ENCODE measurements at places on chromosomes 3 and 15. TPM values are rescaled to one million over a fixed set of nuclear protein-coding genes. Genes with fewer than 3 reads are reported as not detected.

DNA sequence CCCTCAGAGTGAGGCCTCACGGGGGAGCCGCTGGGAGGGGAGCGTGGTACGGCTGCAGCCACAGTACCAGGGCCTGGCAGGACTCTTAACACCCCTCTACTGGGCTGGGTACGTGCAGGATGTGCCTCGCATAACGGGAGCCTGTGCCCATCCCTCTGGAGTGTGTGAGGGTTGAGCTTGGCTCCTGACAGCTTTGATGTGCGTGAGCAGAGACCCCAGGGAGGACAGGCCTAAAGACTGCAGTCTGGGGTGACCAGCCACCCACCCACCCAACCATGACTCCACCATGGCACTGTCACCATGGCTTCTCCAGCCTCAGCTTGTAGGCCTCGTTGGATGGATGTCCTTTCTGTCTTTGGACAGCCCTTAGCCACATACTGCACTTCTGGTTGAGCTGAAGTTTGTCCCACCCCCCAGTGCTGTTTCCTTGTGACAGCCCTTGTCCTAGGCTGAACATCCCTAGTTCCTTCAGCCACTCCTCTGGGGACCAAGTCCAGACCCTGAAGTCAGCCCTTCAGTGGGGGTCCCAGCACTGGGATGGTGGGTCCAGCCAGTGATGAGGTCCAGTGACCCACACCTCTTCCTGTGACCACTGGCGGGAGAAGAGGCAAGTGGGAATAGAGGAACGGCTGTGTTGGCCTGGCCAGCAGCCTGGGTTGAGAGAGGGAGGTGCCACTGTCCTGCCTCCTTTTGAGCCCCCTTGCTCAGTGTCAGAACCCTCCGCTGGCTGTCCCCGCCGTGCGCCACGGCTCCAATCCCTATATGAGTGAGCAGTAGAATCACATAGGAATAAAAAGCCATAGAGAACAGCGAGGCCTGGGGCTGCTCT is 6.1 kb downstream of the GLYCTK start:
- DNase-seq = no peak
- no peak overlapping the region for H3K4me3 ChIP-seq
- H3K27ac ChIP-seq = no peak overlapping the region
- H3K36me3 ChIP-seq = peaks cover 5% of the 10 kb centered on the region
- H3K4me1 ChIP-seq = peaks cover 10% of the 10 kb centered on the region

- H3K4me1 ChIP-seq = no peaks in the 10 kb centered on the region
- no peak for DNase-seq
- no peak overlapping the region for H3K27ac ChIP-seq
Observed at GRCh38 chr15:41215708-41216107, 14.8 kb downstream of the EXD1 start.

DNA sequence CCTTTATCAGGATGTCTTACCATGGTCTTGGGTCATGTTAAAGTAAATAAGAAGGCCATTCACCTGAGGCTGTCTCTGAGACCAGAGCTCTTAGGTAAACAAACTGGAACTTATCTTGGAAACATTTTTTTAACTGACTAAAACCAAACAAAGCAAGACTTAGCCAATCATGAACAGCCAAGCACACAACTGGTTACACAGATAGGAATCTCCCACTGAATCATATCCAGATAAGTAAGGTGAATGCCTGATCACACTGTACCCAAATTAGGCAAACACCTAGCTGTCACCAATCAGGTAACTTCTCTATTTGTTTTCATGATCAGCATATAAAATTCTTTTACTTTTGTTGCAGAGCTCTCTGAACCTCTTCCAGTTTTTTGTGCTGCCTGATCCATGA is 205.4 kb downstream of the CNTN3 start:
- no peak for DNase-seq
- H3K27ac ChIP-seq = no peak overlapping the region
- H3K36me3 ChIP-seq = no peaks in the 10 kb centered on the region

WDR72 gene
- not detected for total RNA-seq

- peaks cover 8% of the 10 kb centered on the region for H3K36me3 ChIP-seq
- H3K4me1 ChIP-seq = no peaks in the 10 kb centered on the region
- no peak overlapping the region for H3K27ac ChIP-seq
- peaks cover 32% of the 10 kb centered on the region for H3K27me3 ChIP-seq
Observed at GRCh38 chr3:13288732-13289718, 131.1 kb downstream of the NUP210 start.

DNA sequence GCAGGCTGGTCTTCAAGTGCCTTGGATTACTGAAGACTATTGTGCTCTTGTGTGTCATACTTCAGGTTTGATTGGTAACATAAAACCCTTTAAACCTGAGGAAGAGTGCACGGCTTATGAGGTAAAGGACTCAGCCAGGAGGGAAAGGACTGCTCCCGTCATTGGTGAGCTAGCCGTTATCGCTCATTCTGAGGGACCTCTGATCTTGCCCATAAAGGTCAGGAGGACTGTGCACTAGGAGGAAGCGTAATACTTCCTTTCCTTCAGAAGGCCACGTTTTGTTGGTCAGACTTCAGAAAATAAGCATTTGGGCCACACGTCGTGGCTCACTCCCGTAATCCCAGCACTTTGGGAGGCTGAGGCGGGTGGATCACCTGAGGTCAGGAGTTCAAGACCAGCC is 37.7 kb downstream of the PXK start:
- no peak overlapping the region for H3K4me3 ChIP-seq
- peaks cover 8% of the 10 kb centered on the region for H3K36me3 ChIP-seq
- H3K27ac ChIP-seq = no peak overlapping the region
- DNase-seq = no peak

GPR87 gene
- total RNA-seq = 1.1 TPM

GRCh38 chr3:137852391-137852830 is 88.3 kb downstream of the SOX14 start:
- no peak overlapping the region for H3K4me3 ChIP-seq
- no peak for DNase-seq
- peaks cover 3% of the 10 kb centered on the region for H3K27me3 ChIP-seq
- H3K27ac ChIP-seq = no peak overlapping the region
- H3K4me1 ChIP-seq = no peaks in the 10 kb centered on the region
- no peaks in the 10 kb centered on the region for H3K36me3 ChIP-seq

Measured in activated CD4-positive, alpha-beta memory T cell treated with anti-CD3 and anti-CD28 coated beads for 36 hours (primary cell).